IPS-NIHi11 (cell line): ENCODE measurements at places on chromosomes 6 and 20.

- DNase-seq, result no peak
These were observed 43.8 kb upstream of the SEC63 start for GRCh38 chr6:108001696-108002231.

DNA sequence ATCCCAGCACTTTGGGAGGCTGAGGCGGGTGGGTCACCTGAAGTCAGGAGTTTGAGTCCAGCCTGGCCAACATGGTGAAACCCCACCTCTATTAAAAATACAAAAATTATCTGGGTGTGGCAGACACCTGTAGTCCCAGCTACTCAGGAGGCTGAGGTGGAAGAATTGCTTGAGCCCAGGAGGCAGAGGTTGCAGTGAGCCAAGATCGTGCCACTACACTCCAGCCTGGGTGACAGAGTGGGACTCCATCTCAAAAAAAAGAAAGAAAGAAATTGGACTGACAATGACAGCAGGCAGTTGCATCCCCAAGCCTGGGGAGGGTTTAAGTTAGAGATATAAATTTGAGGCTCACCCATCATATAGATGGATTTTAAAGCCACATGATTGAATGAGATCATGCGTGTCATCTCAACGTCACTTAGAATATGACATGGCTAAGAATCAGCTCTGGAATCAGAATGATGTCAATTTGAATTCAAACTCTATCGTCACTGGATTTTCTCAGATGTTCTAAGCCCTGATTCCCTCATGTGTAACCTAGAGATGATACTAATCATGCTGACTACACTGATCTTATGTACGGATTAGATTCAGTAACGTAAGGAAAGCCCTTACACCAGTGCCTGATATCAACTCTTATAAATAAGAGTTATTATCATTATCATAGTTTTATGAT is 534.0 kb upstream of the JARID2 start:
- DNase-seq, result no peak

GRCh38 chr6:88105741-88106340 is 58.2 kb downstream of the SPACA1 start:
- no peak for DNase-seq

DNA sequence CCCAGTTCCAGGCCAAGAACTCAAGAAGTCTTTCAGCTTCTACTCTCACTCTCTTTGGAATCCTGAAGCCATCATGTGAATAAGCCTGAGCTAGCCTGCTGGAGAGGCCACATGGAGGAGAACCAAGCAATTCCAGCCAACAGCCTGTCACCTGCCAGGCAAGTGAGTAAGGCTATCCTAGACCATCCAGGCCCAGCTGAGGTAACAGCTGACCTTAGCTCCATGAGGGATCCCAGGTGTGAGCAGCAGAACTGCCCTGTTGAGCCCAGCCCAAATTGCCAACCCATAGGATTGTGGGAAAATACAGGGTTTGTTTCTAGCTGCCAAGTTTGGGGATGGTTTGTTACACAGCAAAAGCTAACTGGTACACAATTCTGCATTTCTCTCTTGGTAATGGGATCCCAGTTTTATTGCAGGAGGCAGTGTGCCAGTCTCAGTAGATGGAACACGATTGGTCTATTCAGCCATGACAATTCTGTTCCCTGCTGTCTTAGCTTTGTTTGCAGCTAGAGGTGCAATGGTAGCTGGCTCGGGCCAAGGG is 5.5 kb downstream of the SRXN1 start:
- DNase-seq, result no peak
